ENCODE measurements at places on chromosomes 7 and 10.

- no peak for DNase-seq
These were observed 3.7 kb downstream of the ANXA11 start for GRCh38 chr10:80201608-80202141.

GRCh38 chr7:158014976-158015375, 572.6 kb downstream of the PTPRN2 start:
- no peak for DNase-seq

DNA sequence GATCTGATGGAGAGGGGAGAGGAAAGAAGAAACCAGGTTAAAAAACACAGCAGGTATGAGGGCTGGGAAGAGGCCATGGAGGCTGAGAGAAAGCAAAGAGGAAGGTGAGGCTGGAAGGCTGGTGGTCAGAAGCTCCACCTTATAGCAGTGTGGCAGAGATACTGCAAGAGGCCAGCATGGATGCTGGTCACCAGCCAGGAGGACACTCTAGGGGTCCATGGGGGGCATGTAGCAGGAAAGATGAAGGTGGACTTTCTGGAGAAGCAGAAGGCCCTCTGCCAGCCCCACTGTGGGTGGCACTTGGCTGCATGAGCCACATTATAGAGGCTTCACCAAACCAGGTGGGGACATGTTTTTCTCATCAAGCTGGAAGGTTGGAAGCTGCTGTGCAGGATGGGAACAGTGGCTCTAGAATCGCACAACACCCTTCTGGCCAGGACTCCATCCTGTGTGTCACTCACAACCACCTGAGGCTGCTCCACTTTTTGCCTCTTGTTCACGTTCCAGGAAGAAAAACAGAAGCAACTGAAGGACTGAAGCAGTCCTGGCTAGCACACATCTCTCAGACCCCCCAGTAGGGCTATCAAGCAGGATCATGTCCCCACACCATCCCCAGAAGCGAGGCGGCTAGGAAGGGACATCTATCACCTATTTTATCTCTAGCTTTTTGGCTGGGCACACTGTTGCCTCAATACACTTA, 587.5 kb upstream of the MGMT start:
- no peak for DNase-seq

DNA sequence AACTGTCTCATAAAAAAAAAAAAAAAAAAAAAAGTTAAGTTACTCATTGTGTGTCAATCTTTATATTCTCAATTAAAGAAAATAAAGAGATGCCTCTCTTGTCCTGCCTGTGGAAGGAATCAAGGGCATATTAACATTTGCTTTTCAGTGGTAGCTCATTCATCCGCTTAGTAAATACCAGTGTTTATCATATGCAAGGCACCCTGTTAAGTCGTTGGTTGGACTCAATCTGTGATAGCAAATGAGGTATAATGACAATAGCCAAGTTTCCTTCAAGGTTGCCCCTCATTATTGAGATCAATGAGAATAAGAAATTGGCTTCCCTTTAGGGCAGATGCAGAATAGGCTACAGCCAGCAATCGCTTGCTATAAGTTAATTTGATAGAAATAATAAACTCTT, 812.7 kb upstream of the COBL start:
- DNase-seq = no peak

DNA sequence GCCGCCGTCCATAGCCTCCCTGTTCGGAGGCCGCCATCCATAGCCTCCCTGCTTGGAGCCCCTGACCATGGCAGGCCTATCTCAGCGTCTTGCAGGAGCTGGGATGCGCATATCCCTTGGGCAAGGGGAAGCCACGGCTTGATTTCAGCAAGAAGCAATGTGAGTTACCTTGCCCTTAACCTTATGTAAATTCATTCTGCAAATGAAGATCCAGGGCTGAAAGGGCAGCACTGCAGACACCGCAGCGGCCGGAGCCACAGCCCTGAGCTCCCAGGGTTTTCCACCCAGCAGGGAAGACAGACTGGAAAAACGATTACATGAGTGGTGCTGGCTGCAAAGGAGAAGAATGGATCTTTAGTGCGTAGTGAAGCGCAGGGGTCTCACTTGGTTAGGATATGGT, 95.8 kb downstream of the SEC61G start:
- DNase-seq = no peak

- DNase-seq = no peak
These were observed 239.5 kb downstream of the KIAA1217 start for GRCh38 chr10:24448351-24448999.
